Activated T-cell treated with anti-CD3 and anti-CD28 coated beads for 24 hours (primary cell): ENCODE measurements at places on chromosomes 1 and 21.
A peak's percentile ranks its signal among the peaks of the same experiment; 100 is the strongest.

DNA sequence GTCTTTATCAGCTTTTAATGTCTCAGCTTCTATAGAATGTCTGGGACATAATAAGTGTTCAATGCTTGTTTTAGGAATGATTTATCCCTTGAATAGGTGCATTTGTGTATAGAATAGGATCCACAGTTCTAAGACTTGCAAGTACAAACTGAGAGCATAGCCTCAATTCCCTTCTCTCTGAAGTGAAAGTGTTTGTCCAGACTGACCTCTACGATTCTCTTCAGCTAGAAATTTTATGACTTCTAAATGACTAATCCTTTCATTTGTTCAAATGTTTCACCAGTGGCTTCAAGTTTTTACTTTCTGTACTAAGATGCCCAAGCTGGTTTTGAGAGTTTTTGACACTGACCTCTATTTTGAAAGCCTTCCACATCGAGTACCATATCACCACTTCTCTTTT, 608.2 kb upstream of the ADGRL4 start:
- no peak for DNase-seq

DNA sequence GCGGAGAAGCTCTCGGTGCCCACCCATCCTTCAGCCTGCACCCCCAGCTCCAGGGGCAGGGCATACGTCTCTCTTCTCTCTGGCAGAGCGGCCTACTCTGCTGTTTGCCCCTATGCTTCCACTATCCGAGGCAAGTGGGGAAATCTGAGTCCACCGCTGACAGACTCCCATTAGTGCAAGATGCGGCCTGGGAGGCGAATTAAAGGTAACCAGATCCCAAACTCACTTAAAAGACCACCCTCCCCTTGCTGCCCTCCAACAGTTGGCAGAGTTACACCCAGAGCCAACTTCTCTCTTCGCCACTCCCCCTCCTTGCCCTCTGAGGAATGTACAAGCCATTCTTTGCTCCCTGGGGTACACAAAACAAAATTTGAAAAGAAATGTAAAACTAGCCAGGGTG, 6.4 kb downstream of the FOXD3 start:
- no peak for DNase-seq

DNA sequence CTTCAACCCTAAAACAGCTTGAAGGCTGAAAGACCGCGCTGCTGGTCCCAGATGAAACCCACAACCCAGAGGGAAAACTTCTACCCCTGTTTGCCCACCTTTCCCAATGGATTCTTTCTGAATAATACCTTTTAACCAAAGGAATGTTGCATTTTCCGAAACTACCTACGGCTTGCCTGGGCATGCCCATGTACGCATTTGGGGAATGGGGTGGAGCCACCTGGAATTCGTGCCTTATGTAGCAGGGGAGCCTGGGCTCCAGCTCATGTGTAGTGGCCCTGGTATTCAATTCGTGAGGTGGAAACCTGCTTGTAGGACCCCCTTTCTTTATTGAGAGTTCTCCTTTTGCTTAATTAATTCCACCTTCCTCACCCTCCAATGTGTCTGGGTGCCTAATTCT, 256.6 kb upstream of the RGS18 start:
- no peak for DNase-seq

GRCh38 chr1:68120136-68120791, 69.8 kb upstream of the DIRAS3 start:
- peak; percentile 14 for DNase-seq

DNA sequence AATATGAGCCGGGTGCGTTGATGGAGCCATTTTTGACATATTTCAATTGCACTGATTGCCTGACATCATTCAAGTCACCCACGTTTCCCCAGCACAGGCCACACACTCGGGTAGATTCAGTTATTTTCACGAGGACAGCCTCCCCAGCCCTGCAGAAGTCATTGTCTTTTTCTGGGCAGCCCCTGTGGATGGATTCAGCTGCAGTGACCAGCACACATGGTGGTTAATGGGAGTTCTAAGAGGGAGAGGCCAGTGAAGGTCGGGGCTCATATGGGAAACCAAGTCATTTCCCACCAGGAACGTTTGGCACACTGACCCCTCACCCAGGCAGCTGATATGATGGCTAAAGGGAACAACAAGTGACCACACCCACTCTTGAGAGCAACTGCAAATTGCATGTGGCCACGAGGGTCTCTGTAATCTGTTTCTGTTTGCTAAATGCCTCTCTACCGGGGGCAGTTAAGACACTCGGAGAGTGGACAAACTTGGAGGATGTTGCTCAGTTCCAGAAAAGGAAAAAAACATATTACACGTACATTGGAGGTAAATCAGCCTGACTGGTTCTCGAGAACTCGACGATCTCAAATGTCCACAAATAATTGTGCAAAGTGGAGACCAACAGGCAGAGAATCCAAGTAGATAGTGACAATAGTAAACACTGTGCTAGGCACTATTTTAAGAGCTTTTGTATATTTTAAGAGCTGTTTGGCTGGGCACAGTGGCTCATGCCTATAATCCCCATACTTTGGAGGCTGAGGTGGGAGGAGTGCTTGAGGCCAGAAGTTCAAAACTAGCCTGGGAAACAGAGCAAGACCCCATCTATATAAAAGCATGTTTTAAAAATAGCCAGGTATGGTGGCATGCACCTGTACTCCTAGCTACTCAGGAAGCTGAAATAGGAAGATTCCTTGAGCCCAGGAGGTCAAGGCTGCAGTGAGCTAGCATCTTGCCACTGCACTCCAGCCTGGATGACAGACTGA, 167.2 kb upstream of the IRF2BP2 start:
- DNase-seq, result no peak

DNA sequence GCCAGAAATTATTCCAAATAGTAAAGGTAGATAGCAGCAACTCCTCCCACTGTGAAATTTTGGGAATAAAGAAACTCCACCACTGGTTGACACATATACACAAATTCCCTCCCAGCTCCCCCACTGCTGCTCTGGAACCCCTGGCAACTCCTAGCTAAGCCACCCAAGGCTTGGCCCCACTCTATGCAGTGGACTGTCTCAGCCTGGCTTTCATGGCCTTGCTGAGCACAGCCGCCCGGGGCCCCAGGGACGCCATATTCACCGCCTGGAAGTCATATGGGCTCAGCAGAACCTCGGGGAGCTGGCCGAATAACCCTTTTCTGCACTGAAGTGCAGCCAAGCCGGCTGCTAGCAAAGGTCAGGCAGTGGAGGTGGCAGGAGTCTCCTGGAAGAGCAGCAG, 15.4 kb upstream of the RBM34 start:
- no peak for DNase-seq

GRCh38 chr1:170567214-170567613, 35.2 kb downstream of the GORAB start:
- no peak for DNase-seq

- no peak for DNase-seq
Measured at GRCh38 chr1:187641463-187641862, 812.7 kb downstream of the PLA2G4A start.

GRCh38 chr1:25472471-25472870, 41.8 kb downstream of the MACO1 start:
- DNase-seq, result no peak

- DNase-seq, result no peak
Measured at GRCh38 chr1:182329471-182329870, 62.1 kb downstream of the GLUL start.

DNA sequence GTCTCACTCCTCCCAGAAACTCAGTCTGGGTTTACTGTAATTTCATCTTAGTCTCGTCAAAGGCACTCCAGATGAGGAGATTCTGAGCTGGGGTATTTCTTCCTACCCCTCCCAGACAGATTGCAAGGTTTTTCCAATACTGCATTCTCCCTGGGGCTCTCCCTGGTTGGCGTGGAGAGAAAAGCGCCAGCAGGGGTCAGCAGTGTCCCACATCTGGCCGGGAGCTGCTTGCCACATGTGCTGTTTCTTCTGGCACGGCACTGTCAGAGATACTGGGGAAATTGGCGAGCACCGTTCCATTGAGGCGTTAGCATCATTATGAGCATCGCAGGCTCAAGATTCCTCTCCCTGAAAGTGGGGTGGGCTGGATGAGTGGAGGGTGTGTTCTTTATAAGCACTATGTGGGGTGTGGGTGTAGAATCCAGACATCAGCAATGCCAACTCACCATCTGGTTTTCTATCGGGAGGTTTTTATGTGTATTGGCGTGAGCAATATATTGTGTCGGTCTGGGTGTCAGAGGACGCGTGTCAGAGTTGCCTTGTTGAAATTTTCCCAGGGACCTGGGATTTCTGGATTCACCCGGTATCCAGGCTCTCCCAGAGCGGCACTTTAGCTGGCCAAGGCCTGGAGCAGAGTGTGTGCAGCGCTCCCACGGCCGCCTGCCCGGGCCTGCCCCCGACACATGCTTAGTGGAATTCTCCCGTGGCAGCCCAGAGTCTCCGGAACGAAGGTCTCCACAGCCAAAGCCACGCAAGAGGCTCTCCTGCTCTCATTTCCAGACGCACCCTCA, 8.0 kb upstream of the NAV1 start:
- DNase-seq, result peak; percentile 21

GRCh38 chr1:194289569-194290266, 1103.3 kb upstream of the B3GALT2 start:
- peak; percentile 30 for DNase-seq

DNA sequence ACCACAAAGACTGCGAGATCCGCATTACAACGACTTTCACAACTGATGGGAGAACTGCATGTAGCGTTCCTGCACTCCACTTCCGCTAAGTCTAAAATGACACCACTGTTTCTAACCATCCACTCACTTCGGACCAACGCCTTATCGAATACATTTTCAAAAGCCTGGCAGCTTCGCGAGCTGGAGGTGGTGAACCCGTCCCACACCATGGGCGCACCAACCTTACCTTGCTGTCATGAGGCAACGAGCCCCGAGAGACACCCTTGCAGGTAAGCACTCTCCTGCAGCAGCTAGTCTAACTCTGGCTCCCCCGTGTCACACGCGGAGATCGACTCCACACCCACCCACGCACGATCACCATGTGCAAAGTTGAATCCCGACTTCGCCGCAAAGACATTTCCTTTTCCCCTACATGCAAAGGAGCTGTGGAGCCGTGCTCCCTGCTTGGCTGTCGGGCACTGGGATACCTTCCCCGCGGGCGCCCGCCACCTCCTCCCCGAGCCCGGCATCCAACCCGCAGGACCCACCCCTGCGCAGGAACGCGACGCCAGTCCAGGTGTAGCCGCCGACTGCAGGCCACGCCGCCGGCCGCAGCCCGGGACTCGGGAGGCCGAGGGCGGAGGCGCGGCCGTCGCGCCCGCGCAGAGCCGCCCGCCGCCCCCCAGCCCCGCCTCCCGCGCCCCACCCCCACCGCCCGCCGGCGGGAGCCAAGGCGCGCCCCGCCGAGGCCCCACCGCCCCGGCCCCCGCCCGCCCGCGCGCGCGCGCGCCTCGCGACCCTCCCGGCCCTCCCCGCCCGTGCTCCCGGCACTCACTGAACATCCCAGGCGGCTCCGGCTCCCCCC, 629 bp downstream of the TAF5L start:
- peak; percentile 47 for DNase-seq

DNA sequence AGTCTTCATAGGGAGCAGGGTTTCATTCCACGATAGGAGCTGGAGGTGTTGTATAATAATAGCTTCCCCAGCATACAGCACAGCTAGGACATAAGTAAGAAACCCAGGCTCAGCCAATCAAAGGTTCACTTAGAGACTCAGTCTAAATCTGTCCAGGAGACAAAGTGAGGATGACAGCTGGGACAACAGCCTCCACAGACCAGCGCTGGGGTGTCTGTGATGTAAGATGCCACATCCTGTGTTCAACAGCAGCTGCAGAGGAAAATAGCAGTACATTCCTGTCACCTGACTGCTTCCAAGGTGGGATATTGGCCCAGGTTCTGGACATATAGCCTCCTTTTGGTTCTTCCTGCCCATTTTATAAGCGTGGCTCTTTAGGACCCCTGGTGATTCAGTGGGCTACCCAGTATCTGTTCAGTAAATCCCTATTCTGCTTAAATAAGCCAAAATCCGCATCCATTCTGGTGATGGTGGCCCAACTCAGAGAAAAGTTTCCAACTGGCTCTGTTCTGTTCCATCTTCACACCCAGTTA, 176.8 kb upstream of the SYT6 start:
- no peak for DNase-seq

GRCh38 chr1:236204656-236205055, 62.3 kb downstream of the GPR137B start:
- no peak for DNase-seq

GRCh38 chr1:198681252-198681651, 42.4 kb downstream of the PTPRC start:
- no peak for DNase-seq

GRCh38 chr1:2115702-2116341, 65.6 kb downstream of the PRKCZ start:
- no peak for DNase-seq

GRCh38 chr1:65170511-65171142, 22.6 kb downstream of the AK4 start:
- DNase-seq, result no peak

DNA sequence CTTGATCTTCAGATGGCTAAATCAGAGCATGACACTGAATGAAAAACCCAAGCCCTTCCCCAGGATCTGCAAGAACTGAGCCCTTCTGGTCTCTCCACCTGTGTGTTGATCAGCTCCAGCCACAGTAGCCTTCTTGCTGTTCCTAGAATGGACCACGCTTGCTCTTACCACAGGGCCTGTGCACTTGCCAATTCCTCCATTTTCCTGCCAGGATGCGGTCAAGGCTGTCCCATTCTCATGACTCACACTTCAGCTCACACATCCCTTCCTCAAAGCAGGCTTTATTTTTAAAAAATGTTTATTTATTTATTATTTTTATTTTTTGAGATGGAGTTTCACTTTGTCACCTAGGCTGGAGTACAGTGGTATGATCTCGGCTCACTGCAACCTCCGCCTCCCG, 43.6 kb upstream of the GRHL3 start:
- DNase-seq, result no peak

GRCh38 chr1:215256936-215257679, 174.6 kb downstream of the KCNK2 start:
- no peak for DNase-seq

DNA sequence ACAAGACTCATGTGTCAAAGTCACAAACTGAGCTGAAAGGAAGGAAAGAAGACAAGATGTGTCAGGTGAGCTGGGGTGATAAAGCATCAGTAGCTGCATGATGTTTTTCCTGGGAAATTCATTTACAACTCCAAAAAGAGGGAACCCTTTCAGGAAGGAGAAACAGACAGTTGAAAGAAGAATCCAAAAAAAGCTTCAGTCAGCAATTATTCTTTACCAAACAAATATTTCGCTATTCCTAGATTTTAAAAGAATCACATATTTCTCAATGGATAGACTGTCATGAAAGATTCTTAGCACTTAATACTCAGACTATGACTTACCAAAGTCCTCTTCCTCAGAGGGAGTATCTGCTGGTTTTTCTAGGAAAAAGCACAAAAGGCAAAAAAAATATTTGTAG, 214.7 kb downstream of the SLC44A5 start:
- DNase-seq, result no peak

GRCh38 chr1:162065016-162065415, 4.5 kb upstream of the NOS1AP start:
- DNase-seq, result no peak

DNA sequence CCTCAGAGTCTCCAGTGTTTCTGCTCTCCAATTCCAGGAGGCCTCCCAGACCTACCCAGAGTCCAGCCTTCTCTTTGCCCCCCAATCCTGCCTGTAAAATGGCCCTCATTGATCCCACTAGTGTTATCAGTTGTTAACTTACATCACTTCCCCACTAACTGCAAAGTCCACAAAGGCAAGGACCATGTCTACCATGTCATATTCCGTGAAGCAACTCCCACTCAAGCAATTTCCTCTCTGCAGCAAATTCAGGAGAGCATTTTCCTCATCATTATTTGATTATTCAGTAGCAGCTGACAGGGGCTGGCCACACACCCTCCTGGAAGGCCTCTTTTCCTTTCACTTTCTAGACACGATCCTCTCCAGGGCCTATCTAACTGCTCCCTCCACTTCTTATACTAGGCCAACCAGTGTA, 153.5 kb downstream of the RERE start:
- DNase-seq, result no peak
